Prostate gland (tissue), 2 donors: ENCODE measurements at places on chromosomes 6 and 20. TPM values are rescaled to one million over a fixed set of nuclear protein-coding genes. Genes with fewer than 3 reads are reported as not detected.

UBE2C gene
- total RNA-seq: 2.2 TPM

GRCh38 chr6:45658958-45659357 lies 281.2 kb upstream of the SUPT3H start:
- DNase-seq: no peak
- H3K4me3 ChIP-seq: no peak overlapping the region
- H3K4me1 ChIP-seq: no peaks in the 10 kb centered on the region
- no peaks in the 10 kb centered on the region for H3K27me3 ChIP-seq
- H3K36me3 ChIP-seq: no peaks in the 10 kb centered on the region

DNA sequence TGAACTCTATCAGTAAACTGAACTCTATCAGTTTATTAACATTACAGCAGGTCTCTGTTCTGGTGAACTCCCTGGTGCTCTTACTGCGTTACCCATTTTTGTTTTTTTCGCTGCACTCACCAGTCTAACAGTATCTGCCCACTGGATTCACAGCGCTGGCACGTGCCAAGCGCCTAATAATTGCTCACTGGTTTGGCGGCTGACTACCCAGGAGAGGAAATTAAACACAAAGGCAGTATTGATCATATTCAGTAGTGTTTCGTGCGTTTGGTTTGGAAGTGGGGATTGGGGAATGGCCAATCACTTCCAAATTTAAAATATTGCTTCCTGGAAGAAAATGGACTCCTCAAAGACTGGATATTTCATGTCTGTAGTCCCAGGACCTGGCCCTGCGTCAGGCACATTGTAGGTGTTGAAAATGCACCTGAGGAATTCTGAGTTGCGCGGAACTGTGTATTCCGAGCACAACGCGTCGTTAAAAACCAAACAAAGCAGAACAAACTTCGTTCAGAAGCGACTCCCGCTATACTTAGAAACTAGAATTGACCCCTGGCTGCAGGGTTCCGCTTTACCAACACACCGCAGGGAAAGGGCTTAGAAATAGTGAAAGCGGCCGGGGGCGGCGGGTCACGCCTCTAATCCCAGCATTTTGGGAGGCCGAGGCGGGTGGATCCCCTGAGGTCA lies 1.1 kb upstream of the RPS12 start:
- no peaks in the 10 kb centered on the region for H3K36me3 ChIP-seq
- peaks cover 13% of the 10 kb centered on the region for H3K4me1 ChIP-seq
- peak overlapping the region; percentile 72 for H3K4me3 ChIP-seq
- H3K27ac ChIP-seq: peak overlapping the region; percentile 89

DNA sequence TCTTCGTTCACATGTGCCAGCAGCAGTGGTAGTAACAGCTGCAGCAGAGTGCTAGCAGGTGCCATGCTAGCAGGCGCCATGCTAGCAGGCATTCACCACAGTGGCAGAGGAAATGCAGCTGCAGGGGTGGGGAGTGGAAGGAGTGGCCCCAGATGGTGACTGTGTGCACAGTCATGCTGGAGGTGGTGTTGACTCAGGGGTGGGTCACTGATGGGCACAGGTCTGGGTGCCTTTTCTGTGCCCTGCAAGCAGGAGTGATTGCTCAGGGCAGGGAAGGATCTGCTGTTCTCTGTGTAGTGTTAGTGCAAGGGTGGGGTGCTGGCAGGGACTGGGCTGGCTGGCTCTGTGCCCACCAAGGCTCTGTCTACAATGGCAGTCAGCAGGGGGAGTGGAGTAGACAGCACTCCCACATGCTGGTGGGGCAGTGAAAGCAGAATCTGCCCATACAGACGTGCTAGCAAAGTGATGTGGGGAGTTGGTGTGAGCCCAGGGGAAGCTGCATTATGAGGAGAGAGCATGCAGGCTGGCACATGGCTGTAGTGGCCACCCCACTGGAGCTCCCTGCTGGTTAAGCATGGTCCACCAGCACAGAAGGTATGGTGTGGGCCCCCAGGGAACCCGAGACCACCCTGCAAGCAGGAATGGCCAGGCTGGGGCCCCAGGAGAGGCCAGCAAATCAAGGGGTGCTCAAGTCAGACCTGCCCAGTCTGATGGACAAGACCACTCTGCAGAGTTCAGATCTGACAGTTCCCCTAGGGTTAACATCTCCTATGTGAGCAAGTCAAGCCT lies 11.4 kb upstream of the TSPYL4 start:
- DNase-seq: no peak
- no peak overlapping the region for H3K4me3 ChIP-seq
- H3K27ac ChIP-seq: no peak overlapping the region
- no peaks in the 10 kb centered on the region for H3K36me3 ChIP-seq
- no peaks in the 10 kb centered on the region for H3K27me3 ChIP-seq
- H3K4me1 ChIP-seq: no peaks in the 10 kb centered on the region

COL11A2 gene
- total RNA-seq: 0.91 TPM

ARMH2 gene
- not detected for total RNA-seq

DNA sequence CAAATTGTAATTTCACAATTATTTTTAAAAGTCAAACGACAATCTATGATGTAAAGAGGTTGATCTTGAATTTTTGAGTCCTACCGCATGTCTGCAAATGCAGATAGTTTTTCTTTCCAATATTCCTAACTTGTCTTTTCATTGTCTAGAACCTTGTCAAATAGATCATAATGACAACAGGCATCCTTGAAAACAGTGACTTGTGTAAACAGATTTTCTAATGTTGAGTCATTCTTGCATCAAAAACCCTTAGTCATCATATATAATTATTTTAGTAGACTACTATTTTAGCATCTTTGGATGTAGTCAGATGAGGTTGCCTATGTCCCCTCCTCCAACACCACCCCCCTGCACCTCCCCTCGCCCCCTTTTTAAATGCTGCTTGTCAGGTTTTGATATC lies 43.8 kb downstream of the BMP6 start:
- H3K4me3 ChIP-seq: no peak overlapping the region
- H3K27me3 ChIP-seq: no peaks in the 10 kb centered on the region
- H3K36me3 ChIP-seq: no peaks in the 10 kb centered on the region

DNA sequence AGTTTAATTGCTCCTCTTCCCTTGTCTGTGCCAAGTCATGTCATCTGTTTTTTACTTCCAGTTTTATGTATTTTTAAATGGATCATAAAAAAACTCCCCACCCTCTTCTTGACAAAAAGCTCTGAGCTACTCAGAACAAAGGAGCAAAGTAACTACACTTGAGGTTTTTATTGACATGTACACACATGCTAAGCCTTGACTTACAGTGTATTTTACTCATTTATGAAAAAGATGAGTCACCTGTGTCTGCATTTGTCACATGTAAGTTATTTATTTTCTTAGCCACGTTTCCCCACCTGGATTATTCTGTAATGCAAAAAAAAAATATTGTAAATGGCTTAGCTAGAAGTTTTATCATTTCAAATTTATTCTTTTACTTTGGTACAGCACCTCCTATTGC lies 628.8 kb upstream of the SLC35B3 start:
- no peaks in the 10 kb centered on the region for H3K36me3 ChIP-seq
- H3K4me1 ChIP-seq: no peaks in the 10 kb centered on the region
- no peaks in the 10 kb centered on the region for H3K27me3 ChIP-seq

BPIFB2 gene
- total RNA-seq: 5.1 TPM

- DNase-seq: no peak
- H3K4me1 ChIP-seq: no peaks in the 10 kb centered on the region
- no peaks in the 10 kb centered on the region for H3K36me3 ChIP-seq
These were observed 40.4 kb upstream of the DUSP22 start for GRCh38 chr6:251920-252319.

DNA sequence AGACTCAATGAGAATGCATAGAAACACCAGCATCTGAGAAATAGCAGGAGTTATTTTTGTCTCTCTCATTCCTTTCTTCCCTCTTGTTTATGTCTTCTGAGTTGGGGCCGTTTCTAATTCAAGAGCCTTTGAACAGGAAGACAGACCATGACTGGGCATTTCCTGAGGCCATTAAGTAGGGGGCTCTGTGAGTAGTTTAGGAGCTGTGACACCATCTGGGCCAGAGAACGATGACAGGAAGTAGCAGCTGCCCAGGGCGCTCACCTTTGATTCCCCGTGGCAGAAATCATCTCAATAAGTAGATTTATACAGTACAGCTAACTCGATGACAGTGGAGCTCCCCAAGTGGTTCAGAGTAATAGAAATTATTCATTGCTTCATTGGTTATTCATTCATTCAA lies 298.4 kb upstream of the PLN start:
- no peaks in the 10 kb centered on the region for H3K36me3 ChIP-seq
- no peaks in the 10 kb centered on the region for H3K27me3 ChIP-seq
- H3K27ac ChIP-seq: no peak overlapping the region

- no peaks in the 10 kb centered on the region for H3K4me1 ChIP-seq
- no peak overlapping the region for H3K4me3 ChIP-seq
- H3K27ac ChIP-seq: no peak overlapping the region
- no peaks in the 10 kb centered on the region for H3K36me3 ChIP-seq
These were observed 335.1 kb downstream of the BTBD3 start for GRCh38 chr20:12252793-12253192.

- no peaks in the 10 kb centered on the region for H3K36me3 ChIP-seq
- no peak for DNase-seq
- H3K27ac ChIP-seq: no peak overlapping the region
These were observed 114.7 kb downstream of the SASH1 start for GRCh38 chr6:148457137-148457842.

- no peak overlapping the region for H3K4me3 ChIP-seq
- H3K27me3 ChIP-seq: no peaks in the 10 kb centered on the region
- no peak for DNase-seq
These were observed 405.9 kb upstream of the SULF2 start for GRCh38 chr20:48191200-48191599.

DNA sequence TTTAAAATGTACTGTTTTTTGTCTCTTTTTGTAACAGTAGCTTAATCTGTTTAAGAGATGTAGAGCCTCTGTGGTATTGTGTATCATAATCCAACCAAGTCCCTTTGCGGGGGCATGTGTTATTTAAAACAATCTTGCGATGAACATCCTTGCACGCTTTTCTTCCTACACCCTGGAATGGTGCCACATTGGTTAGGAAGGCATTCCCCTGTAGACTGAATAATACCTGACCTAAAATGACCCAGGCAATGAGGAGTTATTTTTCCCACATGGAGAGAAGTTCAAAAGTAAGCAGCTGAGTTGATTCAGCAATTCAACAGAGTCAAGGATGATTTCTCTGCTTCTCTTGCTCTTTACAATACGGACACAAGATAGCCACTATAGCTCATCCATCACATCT lies 142.0 kb upstream of the PMEPA1 start:
- H3K4me3 ChIP-seq: no peak overlapping the region
- H3K27me3 ChIP-seq: no peaks in the 10 kb centered on the region
- no peaks in the 10 kb centered on the region for H3K4me1 ChIP-seq
- H3K27ac ChIP-seq: no peak overlapping the region

DNA sequence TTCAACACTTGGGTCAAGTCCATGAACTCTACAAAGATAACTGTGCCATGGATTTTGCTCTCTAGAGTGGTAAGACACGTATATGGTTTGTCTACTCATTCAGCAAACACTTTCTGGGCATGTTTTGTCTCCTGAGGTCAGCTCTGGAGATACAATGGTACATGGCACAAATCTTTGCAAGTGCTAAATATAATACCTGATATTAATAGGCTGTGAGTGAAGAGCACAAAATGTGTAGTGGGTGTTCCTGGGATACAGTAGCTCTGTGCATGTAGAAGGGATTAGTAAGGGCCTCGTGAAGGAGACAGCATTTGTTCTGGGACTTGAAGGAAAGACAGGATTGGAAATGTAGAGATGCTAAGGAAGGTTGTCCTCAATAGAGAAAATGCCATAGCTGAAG lies 360.9 kb downstream of the BCKDHB start:
- H3K4me3 ChIP-seq: no peak overlapping the region
- no peaks in the 10 kb centered on the region for H3K4me1 ChIP-seq
- H3K27me3 ChIP-seq: no peaks in the 10 kb centered on the region
- no peaks in the 10 kb centered on the region for H3K36me3 ChIP-seq

DNA sequence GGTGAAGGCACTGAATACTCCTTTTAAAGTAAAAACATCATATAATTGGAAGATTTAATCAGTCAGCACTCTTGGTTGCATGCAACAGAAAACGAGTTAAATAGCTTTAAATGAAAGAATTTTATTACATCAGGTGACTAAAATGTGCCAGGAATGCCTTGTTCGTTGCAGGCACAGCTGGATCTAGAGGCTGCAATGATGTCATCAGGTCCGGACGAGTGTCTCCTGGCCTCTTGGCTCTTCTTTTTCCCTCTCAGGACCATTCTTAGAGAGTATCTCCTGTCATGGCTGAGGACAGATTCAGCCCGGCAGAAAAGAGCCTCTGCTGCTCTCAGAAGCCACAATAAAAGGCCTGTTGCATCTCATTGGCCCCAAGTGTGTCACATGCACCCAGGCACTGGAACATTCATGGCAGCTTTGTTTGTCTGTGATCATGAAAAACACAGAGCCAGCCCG lies 510.7 kb upstream of the SULF2 start:
- no peaks in the 10 kb centered on the region for H3K36me3 ChIP-seq
- no peak overlapping the region for H3K4me3 ChIP-seq

- H3K27me3 ChIP-seq: no peaks in the 10 kb centered on the region
- no peaks in the 10 kb centered on the region for H3K4me1 ChIP-seq
- H3K4me3 ChIP-seq: no peak overlapping the region
- no peak for DNase-seq
These were observed 655.7 kb downstream of the EPHA7 start for GRCh38 chr6:92763680-92764079.

APOBEC2 gene
- total RNA-seq: 2.0 TPM

LY6G5C gene
- total RNA-seq: 1.6 TPM

- H3K27ac ChIP-seq: no peak overlapping the region
- H3K4me1 ChIP-seq: no peaks in the 10 kb centered on the region
- H3K27me3 ChIP-seq: no peaks in the 10 kb centered on the region
- DNase-seq: no peak
These were observed 58.4 kb downstream of the GJA10 start for GRCh38 chr6:89952686-89953085.

DNA sequence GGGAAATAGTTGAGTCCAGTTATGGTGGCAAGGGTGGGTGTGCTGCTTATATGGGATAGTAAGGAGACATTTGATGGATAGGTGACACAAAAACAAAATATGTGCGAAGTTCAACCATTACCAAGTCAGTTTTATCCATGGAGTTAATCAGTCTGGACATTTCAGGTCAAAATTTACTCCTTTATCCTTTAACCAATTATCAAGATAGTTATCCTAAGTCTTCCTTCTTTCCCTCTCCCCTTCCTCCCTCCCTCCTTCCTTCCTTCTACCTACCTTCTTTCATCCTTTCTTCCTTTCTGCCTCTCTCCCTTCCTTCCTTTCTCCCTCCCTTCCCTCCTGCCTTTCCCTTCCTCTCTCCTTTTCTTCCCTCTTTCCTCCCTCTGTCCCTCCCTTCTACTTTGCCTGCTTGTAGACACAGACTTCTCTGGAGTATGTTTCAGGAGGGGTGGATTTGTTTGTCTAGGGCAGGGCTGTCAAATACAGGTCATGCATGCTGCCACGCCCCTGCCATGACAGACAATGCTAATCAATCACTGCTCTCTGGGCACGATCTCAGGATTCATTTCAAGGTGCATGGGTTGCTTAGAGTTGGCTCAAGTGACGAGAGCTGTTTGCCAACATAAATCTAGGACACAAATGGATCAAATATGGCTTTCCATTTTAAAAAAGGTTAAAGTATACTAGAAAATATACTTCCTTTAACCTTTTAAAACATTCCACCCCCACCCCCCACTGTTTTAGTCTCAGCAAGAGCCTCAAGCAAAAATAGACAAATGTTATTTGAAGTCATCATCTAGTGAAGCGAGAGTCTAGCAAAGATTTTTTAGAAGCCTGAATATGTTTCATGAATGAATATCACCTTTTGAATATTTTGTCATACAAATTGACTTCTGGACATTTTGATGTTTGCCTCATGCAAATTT lies 281.6 kb upstream of the CITED2 start:
- no peaks in the 10 kb centered on the region for H3K4me1 ChIP-seq
- no peak overlapping the region for H3K4me3 ChIP-seq
- no peaks in the 10 kb centered on the region for H3K36me3 ChIP-seq
- H3K27ac ChIP-seq: no peak overlapping the region
- no peaks in the 10 kb centered on the region for H3K27me3 ChIP-seq
